ENCODE measurements at places on chromosomes 7 and 10.

GRCh38 chr10:109126016-109126415, 797.3 kb downstream of the XPNPEP1 start:
- DNase-seq = peak; percentile 3

DNA sequence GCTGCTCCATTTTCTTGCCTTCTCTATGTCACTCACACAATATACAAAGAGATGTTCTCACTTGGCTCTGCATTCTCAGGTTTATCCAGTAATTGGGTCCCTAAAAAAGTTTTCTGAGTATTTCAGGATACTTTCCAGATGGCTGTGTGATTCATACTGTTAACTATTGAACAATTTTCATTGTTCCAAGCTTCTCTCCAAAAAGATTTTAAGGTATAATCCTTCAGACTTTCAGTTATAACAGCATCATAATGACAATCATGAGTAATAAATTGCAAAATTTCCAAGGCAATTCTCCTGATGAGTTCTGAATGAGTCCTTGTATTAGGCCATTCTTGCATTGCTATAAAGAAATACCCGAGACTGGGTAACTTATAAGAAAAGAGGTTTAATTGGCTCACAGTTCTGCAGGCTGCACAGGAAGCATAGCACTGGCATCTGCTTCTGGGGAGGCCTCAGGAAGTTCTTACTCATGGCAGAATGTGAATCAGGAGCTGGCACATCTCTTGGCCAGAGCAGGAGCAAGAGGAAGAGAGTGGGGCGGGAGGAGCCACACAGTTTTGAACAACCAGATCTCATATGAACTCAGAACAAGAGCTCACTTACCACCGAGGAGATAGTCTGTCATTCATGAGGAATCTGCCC, 148.1 kb downstream of the SLC16A9 start:
- DNase-seq = no peak

DNA sequence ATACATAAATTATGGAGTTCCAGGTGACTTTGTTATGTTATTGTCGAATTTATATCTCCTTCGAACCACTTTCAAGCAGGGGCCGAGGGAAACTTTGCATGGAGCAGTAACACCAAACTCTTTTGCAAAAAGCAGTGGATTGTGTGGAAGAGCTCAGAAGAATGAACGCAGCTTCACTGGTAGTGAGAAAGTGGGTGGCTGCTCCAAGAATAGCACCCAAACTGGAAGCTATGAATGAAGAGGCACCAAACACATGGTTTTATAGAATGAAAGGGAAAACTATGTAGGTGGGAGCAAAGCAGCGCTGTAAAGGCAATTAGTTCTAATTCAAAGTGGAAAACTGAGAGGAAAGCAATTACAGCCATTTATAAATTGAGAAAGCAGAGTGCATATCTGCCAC, 67.2 kb downstream of the CTTNBP2 start:
- DNase-seq = no peak

DNA sequence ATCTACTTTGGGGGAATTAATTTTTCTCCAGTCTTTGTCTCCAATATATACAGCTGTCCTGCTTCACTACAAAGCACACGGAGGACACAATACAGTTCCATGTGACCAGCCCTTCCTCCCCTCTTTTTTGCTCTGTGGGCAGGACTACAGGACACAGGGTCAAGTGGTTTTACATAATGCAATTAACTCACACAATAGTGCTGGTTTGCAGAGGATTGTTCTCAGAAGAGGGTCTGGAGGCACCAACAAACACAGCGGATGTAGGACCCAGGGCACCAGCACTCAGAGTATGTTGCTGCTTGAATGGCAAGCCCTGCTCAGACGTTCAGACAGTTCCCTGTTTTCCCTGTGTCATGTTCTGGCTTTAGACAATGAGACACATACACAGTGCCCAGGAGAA, 52.0 kb upstream of the NPTX2 start:
- no peak for DNase-seq

- no peak for DNase-seq
These were observed 806.8 kb downstream of the GRM8 start for GRCh38 chr7:126445991-126446390.

DNA sequence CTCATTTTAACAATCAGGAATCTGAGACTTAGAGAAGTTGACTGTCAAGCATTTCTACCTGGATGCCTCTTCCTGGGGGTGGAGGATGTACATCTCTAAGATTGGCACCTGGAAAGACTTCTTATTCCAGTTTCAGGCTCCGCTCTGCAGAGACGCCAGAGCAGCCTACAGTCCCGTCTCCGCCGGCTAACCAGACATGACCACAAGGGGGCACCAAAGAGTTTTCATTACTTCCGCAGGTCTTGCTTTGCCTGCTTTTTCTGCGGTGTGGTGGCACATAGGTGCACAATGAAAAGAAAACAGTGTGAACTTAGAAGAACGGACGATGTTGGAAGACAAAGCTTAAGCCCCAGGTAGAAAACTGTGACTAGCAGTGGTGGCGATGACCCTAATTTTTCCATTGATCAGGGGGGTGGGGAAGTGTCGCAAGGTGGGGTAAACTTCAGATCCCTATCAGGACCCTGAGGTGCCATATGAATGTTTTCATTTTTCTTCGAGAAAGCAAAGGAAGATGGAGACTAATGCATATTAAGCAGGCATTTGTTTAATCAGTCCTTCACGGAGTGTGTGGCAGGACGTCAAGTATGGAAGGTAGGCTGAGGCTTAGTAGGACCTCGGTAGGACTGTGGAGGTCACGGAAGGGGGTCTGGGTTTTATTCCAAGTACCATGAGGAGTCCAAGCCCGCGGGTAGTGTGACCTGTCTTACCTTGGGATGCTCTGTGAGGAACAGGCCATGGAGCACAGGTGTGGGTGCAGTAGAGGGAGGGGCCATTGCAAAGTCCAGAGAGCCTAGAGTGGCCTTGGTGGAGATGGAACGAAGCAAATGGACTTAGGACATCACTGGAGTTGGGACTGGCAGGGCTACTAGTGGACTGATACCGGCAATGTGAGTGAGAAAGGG, 60.1 kb upstream of the SORCS3 start:
- DNase-seq = peak; percentile 79

GRCh38 chr7:157685430-157686284, 348.9 kb downstream of the DNAJB6 start:
- no peak for DNase-seq

DNA sequence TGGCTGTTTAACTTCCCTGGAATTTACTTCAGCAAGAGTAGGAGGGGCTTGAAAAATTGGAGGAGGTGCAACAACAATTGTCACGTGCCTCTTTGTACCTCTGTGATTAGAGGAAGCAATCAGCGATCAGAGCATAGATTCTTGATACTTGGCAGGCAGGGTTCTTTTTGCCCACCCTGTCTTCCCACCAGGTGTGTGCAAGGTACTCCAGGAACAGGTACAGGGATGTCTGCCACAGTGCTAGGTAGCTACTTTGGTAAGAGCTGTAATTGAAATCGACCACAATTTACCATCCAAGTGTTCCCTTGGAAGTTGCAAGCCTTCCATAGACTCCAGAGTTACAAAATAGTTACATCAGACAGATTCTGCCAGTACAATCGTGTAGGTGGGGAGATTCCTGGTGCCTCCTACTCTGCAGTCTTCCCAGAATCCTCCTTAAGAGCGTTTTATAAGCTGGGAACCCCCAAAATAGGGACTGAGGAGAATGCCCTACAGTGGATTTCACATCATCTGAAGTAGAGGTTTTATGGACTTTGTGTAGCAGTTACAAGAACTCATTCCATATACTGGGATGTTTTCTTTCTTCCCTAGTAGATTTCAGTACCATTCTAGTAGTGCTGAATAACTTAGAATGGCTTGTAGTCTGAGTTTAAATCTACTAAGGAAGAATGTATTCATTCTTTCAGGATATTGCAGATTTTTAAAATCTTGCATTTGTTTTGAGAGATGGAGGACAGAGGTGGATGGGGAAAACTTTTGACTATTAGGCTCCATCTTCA, 101.9 kb downstream of the EXOC4 start:
- DNase-seq = no peak

DNA sequence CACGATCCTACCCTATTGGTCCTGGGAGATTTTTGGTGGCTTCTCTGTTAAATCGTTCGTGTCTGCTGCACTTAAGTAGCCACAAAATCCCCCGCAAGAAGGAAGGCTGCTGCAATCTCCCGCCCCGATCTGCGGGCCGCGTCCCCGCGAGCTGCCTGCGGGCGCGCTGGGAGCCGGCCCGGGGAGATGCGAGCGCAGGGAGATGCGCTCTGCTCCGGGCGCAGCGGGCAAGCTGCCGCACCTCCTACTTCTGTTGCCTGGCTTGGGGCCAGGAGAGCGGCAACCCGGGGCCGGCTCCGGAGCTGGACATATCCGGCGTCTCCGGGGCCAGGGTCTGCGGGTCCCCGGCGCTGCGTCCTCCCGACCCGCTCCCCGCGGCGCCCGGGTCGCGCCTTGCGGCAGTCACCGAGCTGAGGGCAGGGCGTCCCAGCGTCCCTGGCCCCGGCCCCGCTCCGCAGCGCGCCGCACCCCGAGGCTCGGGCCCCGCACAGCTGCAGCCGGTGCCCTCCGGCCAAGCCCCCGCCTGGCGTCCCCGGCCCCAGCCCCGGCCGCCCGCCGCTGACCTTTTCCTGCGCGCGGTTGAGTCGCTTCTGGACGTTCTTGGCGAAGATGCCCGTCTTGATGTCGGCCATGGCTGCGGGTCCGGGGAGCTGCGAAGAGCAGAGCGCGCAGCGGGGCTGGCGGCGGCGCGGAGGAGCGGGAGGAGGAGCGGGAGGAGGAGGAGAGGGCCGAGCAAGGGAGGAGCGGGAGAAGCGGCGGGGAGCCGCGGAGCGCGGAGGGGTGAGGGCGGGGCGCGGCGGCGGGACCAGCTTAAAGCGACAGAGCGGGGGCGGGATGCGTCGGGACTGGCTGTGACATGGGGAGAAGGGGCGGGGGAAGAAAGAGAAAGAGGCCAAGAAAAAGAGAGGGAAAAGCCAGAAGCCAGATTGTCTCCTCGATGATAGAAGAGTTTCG, at the start of gene AMPH:
Gene AMPH (minus strand): TSS at position 654 of the 954 bp plus-strand sequence. CDS start 22 bp downstream, at position 632.
- peak; percentile 19 for DNase-seq

DNA sequence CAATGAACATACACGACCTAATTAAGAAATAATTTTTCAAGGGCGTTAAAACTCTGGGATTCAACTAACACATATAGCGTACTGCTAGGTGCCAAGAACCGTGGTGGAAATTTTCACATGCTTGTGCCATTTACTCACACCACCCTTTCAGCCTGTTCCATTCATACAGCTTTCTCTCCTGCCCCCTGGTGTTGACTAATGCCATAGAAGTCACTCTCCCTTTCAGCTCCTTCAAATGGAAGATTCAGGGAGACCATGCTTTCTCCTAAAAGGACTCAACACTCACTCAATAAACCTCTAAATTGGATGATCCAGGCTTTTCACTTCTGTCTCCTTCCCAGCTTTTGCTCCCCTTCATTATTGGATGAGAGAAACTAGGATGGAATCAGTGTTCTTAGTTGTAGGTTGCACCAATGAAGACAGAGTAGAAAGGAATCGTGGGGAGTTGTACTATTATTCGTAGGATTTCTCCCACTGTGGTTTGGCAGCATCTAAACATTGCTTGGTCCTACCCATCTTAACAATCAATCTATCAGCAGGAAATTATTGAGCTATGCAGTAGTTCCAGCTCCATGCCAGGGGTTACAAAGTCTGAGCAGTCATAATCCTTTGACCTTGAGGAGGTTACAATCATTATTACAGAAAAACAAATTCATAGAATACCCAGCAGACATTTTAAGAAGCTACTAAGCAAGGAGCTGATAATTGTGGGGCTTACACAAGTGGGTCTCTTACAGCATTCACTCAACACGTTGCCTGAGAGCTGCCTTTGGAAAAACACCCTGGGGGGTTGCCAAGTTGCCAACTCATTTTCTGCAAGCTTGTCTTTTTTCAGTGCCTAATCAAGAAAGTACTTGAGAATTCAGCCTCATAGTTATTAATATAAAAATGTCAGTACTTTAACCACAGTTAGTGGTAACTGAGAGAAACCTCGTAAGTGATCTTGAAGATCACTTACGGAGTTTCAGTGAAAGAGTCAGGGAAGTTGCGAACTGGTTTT, 2.8 kb upstream of the PPP1R3C start:
- DNase-seq = peak; percentile 84
